ENCODE measurements at places on chromosomes 3 and 15.

- H3K4me3 ChIP-seq: no peak overlapping the region
- H3K36me3 ChIP-seq: no peaks in the 10 kb centered on the region
- no peaks in the 10 kb centered on the region for H3K27me3 ChIP-seq
- no peaks in the 10 kb centered on the region for H3K4me1 ChIP-seq
- no peak overlapping the region for H3K27ac ChIP-seq
These were observed 127.1 kb downstream of the KCNMB2 start for GRCh38 chr3:178663201-178663934.

GRCh38 chr3:127263586-127264231, 24.1 kb downstream of the PRR20G start:
- H3K4me3 ChIP-seq: no peak overlapping the region
- no peak overlapping the region for H3K27ac ChIP-seq
- DNase-seq: no peak
- no peaks in the 10 kb centered on the region for H3K36me3 ChIP-seq

DNA sequence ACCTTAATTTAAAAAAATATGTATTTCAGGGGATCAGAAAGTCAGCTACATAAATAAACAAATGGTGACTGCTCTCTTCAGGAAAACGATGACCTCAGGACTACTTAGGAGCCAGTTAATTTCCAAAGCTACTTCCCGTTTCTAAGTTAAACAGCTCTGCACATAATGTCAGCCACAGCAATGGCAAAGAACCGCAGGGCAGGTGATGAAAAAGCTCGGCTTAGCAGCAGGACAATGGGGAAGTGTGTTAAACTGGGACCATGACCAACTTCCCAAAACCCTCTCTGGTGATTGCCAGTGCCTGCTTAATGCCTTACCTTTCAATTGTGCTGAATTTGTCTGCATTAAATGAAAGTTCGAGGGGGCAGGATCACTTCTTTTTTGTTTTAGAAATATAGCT, 258.9 kb downstream of the FHIT start:
- no peak overlapping the region for H3K27ac ChIP-seq
- H3K27me3 ChIP-seq: no peaks in the 10 kb centered on the region
- DNase-seq: no peak
- no peaks in the 10 kb centered on the region for H3K36me3 ChIP-seq
- H3K4me3 ChIP-seq: no peak overlapping the region

GRCh38 chr15:78076231-78077052, 1.1 kb downstream of the TBC1D2B start:
- H3K27me3 ChIP-seq: no peaks in the 10 kb centered on the region
- peak overlapping the region; percentile 95 for H3K27ac ChIP-seq
- peak; percentile 11 for DNase-seq
- H3K36me3 ChIP-seq: no peaks in the 10 kb centered on the region

DNA sequence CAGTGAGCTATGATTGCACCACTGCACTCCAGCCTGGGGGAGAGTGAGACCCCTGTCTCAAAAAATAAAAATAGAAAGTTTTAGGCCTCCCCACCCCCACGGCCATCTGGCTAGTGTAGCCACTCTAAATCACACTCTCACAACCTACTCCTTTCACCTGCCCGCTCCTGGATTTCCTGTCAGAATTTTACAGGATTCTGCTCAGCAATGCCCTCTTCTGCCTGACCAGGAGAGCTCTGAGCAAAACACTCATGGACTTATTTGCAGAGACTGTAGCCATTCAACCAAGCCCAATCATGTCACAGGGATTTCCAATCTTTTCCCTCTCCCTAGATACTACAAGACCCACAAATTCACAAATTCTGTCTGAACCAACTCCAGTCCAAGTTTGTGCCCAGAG, 242.6 kb upstream of the TPRG1 start:
- no peaks in the 10 kb centered on the region for H3K36me3 ChIP-seq
- no peak overlapping the region for H3K27ac ChIP-seq
- no peak overlapping the region for H3K4me3 ChIP-seq
- peaks cover 11% of the 10 kb centered on the region for H3K4me1 ChIP-seq

DNA sequence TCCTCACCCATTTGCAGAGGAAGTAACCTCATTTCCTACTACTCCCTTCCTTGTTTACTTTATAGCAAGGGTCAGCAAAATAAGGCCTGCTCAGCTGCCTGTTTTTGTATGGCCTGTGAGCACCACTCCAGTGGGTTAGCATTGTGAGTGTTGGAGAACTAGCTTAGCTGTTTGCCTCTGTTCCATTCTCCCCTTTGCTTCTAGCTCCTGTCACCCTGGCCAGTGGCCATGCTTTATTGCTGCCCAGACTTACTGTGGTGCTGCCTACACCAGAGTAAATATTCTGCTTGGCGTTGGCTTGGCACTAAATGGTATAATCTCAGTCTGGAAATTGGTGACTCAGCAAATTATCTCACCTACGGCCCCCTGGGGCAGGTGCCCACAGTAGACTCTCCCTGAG, 8.8 kb downstream of the PDCD6IP start:
- H3K27ac ChIP-seq: no peak overlapping the region
- peak; percentile 22 for DNase-seq
- H3K27me3 ChIP-seq: no peaks in the 10 kb centered on the region

- no peak overlapping the region for H3K27ac ChIP-seq
- DNase-seq: peak; percentile 91
- H3K27me3 ChIP-seq: no peaks in the 10 kb centered on the region
- peaks cover 4% of the 10 kb centered on the region for H3K4me1 ChIP-seq
- no peaks in the 10 kb centered on the region for H3K36me3 ChIP-seq
These were observed 21.9 kb downstream of the HCN4 start for GRCh38 chr15:73346735-73347312.

- H3K27me3 ChIP-seq: no peaks in the 10 kb centered on the region
- DNase-seq: no peak
- H3K27ac ChIP-seq: no peak overlapping the region
- H3K36me3 ChIP-seq: peaks cover 8% of the 10 kb centered on the region
- no peak overlapping the region for H3K4me3 ChIP-seq
- no peaks in the 10 kb centered on the region for H3K4me1 ChIP-seq
These were observed 11.9 kb downstream of the ZNF660 start for GRCh38 chr3:44596621-44597020.

DNA sequence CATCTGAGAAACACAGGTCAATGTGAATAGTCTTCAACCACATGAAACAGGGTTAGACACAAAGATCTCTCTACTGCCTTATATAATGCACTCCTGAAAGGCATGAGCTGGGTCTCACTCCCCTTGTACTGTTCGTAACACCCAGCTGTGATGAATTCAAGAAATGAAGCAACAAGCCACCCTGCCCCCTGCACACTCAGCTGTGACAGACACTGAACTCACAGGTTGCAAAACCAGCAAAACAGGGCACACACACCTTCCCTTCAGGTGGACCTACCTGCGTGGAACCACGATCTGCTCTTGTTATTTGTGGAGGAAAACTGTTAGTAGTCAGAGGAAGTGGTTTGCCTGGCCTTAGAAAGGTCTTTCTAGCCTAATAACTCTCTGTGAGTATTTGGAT, 64.5 kb downstream of the CERS3 start:
- H3K27me3 ChIP-seq: no peaks in the 10 kb centered on the region
- no peaks in the 10 kb centered on the region for H3K36me3 ChIP-seq
- H3K4me3 ChIP-seq: no peak overlapping the region
- no peak for DNase-seq
- H3K4me1 ChIP-seq: no peaks in the 10 kb centered on the region

- DNase-seq: no peak
- H3K4me1 ChIP-seq: no peaks in the 10 kb centered on the region
- no peak overlapping the region for H3K27ac ChIP-seq
- no peaks in the 10 kb centered on the region for H3K27me3 ChIP-seq
- H3K36me3 ChIP-seq: no peaks in the 10 kb centered on the region
These were observed 310.4 kb downstream of the PLCL2 start for GRCh38 chr3:17195192-17195611.

DNA sequence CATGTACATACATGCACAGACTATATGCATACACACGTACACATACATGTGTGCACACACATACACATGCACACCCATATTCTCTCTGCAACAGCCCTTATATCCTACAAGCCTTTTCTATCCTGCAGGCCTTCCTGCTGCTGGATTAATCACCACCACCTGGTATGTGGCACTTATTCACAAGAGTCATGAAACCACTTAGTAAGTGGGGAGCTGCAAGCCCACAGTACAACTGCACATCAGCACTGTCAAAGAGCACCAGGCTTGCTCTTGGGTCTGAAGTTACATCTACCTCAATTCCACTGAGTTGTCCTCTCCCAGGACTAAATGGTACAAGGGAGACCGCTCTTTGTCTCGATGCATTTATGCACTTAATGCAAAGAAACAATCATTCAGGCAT, 233.2 kb downstream of the KLF13 start:
- no peak overlapping the region for H3K4me3 ChIP-seq
- no peak overlapping the region for H3K27ac ChIP-seq
- H3K27me3 ChIP-seq: no peaks in the 10 kb centered on the region
- no peaks in the 10 kb centered on the region for H3K36me3 ChIP-seq
- H3K4me1 ChIP-seq: no peaks in the 10 kb centered on the region

DNA sequence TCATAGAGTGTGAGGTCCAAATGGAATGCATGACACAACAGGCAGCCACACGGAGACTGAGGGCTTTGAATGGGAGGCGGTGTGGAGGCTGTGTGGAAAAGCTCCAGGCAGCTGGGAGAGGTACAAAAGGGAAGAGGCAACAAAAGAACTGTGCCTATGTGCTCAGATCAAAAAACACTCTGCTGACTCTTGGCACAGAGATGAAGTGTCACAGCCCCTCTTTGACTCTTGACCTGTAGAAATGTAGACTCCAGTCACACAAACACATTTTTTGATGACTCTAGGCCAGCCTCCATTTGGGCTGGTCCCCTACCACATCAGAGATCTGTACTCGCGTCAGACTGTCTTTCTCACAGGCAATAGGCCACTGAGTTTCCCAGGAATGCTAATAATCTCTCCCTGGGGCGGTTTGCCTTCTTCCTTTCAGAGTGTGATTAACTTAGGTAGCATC, 456.0 kb downstream of the TUSC7 start:
- H3K4me3 ChIP-seq: no peak overlapping the region
- H3K27me3 ChIP-seq: no peaks in the 10 kb centered on the region
- no peak overlapping the region for H3K27ac ChIP-seq
- H3K4me1 ChIP-seq: no peaks in the 10 kb centered on the region

GRCh38 chr15:39908186-39908585, 11.9 kb downstream of the GPR176 start:
- no peaks in the 10 kb centered on the region for H3K4me1 ChIP-seq
- no peaks in the 10 kb centered on the region for H3K27me3 ChIP-seq
- no peak overlapping the region for H3K4me3 ChIP-seq
- no peak for DNase-seq
- no peak overlapping the region for H3K27ac ChIP-seq

- no peak for DNase-seq
- H3K27me3 ChIP-seq: no peaks in the 10 kb centered on the region
- H3K27ac ChIP-seq: no peak overlapping the region
These were observed 22.6 kb upstream of the NEK10 start for GRCh38 chr3:27391796-27392195.

- peaks cover 12% of the 10 kb centered on the region for H3K4me1 ChIP-seq
- H3K27ac ChIP-seq: no peak overlapping the region
- DNase-seq: peak; percentile 16
- no peaks in the 10 kb centered on the region for H3K27me3 ChIP-seq
- no peaks in the 10 kb centered on the region for H3K36me3 ChIP-seq
- no peak overlapping the region for H3K4me3 ChIP-seq
These were observed 119.6 kb downstream of the FMN1 start for GRCh38 chr15:33074942-33075341.

DNA sequence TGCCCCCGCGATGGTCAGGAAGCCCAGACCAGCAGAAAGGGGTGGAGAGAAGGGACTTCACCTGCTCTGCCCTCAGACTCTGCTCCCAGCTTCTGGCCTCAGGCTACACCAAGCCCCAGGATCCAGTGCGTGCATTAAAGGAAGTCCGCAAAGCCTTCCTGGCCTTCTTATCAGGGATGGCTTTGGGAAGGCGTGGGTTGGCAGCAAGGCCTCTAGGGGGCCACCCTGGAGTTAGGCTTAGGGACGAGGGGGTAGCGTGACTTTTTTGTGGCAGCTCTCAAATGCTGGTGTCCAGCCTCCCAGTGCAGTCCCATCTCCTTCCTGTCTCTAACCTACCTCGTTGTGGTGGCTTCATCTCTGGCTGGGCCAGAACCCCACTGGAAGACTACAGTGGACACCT, 18.9 kb upstream of the RPL29 start:
- H3K36me3 ChIP-seq: no peaks in the 10 kb centered on the region
- no peak overlapping the region for H3K27ac ChIP-seq
- no peaks in the 10 kb centered on the region for H3K4me1 ChIP-seq

All from thyroid gland (tissue), 4 donors.